ENCODE measurements at places on chromosomes 16 and 17.

GRCh38 chr17:81228420-81228819, 5.7 kb upstream of the CEP131 start:
- no peak for DNase-seq

- DNase-seq = no peak
These were observed 2.8 kb upstream of the PVALEF start for GRCh38 chr17:81162491-81162890.

- DNase-seq = no peak
These were observed 5.8 kb upstream of the ADGRG1 start for GRCh38 chr16:57622361-57623250.

DNA sequence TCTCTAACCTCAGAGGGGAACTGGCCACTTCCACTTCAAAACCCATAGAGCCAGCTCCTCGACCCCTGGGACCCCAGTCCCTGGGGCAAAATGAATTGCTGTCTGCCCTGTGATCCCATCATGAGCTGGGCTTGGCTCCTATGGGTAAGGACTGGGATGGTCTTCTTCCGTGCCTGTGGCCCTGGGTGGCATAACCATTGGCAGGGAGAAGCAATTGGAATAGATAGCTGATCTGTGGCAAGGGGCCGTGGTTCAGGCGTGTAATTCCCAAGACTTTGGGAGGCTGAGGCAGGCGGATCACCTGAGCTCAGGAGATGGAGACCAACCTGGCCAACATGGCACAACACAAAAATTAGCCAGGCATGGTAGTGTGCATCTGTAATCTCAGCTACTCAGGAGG, 4.3 kb downstream of the SULT1A2 start:
- no peak for DNase-seq

DNA sequence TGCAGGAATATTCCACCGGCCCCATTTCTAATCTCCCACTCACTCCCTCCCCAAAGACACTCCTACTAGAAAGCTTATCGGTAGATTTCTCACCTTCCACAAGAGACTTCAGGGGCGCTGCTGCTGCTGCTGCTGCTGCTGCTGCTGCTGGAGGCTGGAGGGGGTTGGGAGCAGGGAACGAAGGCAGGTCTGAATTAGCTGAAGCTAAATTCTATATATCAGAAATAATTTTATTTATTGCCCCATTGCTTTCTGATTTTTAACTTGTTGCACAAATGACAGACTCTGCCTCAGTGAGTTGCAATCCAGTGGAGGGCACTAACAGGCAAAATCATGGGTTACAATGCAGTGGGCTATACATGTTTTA, 25.8 kb upstream of the HLF start:
- DNase-seq = no peak

GRCh38 chr16:66306366-66307150, 59.9 kb upstream of the CDH5 start:
- no peak for DNase-seq

DNA sequence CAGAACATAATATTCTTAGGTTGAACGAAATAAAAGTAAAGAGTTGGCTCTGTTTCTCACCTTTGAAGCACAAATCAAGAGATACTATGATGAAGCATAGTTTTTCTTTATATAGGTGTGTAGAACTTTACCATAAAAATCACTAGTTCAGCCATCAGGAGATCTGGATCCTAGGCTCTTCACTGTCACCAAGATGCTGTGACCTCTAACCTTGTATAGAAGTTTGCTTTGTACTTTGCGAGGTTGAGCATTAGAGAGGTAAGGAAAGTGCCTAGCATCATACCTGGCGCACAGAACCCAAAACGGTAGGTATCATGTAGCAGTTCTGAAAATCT, 553 bp upstream of the CDC6 start:
- DNase-seq = no peak

GRCh38 chr16:9297437-9298113, 206.1 kb downstream of the HAPSTR1 start:
- no peak for DNase-seq

- no peak for DNase-seq
These were observed 51.6 kb downstream of the N4BP1 start for GRCh38 chr16:48558371-48558841.

DNA sequence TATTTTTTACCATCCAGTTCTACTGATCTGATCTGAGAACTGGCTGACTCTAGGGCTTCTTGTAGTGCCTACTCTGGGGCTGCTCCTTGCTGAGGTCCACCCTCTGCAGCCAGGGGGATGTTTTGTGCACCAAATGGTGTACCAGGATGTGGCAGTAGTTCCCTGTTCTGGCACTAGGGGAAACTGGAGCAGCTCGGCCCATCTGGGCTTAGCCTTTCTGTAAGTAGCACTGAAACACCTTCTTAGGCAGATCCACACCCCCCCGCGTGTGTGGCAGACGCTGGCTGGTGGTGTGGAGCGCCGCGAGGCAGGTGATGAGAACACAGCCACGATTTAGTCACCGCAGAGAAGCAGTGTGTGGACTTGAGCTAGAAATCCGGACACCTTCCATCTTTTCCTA, 17.0 kb downstream of the DUSP14 start:
- no peak for DNase-seq

GRCh38 chr16:10465821-10466220, 80.0 kb downstream of the ATF7IP2 start:
- no peak for DNase-seq

DNA sequence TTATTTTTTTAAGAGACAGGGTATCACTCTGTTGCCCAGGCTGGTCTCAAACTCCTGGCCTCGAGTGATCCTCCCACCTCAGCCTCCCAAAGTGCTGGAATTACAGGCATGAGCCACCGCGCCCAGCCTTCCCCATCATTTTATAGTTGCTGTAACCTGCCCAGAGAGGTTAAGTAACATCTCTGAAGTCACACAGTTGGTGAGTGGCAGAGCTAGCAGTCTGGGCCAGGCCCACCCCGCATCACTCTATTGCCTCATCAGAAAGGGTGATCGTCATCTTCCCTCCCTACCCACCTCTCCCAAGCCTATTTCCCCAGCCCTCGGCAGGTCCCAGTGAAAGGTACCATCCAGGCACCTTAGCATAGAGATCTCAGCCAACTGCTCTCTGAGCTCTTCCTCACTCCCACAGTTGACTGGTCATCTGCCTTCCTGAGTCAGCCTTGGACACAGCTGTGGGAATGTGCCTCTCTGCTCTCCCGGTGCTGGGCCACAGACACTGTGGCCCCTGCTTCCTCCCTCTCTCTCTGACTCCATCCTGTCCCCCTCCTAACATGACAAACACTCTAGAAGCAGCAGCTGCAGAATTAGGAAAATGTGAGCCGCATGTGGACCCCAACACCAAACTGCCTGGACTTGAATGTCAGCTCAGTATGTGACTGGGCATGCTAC, 57.1 kb downstream of the SCNN1B start:
- no peak for DNase-seq

- DNase-seq = no peak
These were observed 10.0 kb upstream of the COPRS start for GRCh38 chr17:31869031-31869430.

DNA sequence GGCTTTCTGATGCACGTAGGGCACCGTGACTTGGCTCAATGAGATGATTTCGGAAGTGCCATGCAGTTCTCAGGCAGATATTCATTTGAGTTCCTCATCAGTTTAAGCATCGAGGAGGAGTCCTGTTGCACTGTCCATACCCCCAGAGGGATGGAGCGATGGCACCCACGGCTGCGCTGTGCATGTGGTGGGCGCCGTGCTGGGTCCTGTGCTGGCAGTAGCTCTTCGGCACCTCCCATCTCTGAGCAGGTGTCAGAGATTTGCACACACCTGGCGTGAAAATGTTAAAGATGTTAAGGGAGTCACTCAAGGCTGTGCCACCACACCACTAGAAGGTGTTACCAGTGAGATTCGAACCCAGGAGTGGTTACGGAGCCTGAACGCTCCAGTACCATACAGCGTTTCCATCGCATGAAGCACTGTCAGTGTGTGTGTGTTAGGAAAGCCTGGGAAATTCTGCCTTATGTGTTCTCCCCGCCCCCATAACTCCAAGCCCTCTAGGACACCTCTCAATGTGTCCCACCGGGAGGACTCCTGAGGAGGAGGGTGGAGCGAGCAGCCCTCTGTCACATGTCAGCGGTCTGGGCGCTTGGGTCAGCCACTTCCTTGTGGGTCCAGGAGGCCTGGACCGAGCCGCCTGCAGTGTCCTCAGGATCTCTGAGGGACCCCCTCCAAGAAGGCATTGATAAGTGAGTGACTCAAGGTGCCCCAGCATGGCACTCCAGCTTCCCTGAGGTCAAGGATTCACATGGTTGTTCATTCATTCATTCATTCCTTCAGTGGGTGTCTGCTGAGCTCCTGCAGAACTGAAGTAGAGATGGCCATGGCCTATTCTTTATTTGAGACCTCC, 3.8 kb downstream of the MRC2 start:
- no peak for DNase-seq

- no peak for DNase-seq
These were observed 1.2 kb downstream of the EPN3 start for GRCh38 chr17:50533720-50534148.

- DNase-seq = no peak
These were observed 140.0 kb downstream of the CHD9NB start for GRCh38 chr16:52912565-52913173.

- DNase-seq = no peak
These were observed 4.4 kb upstream of the OR1F1 start for GRCh38 chr16:3183445-3184139.

DNA sequence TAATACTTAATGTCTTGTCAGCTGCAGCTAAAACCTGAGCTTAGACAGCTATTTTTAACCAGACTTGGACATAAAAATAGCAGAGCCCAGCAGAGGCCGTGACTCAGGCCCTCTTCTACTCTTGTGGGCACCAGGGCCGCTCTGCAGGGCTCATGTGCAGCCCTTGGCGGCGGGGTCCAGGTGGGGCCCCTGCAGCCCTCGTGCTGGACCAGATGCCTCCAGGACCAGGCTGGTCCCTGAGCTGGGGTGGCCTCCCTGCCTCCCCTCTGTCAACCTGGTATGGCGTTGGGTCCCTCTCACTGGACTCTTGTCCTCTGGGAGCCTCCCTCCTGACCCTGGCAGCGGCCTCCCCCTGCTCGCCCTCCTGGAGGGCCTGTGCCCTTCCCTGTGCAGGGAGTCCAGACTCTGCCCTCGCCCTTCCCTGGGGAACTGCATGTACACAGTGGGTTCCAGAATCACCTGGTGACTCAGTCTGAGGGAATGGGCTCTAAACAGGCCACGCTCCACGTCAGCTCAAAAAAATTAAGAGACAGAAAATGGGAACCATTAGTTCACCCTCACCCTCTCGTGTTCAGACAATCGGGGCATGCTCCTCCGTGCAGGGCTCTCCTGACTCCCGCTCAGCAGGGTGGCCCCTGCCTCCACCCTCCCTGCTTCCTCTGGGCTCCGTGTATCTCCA, 9.7 kb downstream of the CDK5R1 start:
- DNase-seq = no peak

- DNase-seq = no peak
These were observed 24.9 kb upstream of the RHOT1 start for GRCh38 chr17:32117399-32117798.

GRCh38 chr17:43434902-43435319, 36.1 kb downstream of the ARL4D start:
- no peak for DNase-seq

- no peak for DNase-seq
These were observed 69.6 kb upstream of the MRTFB start for GRCh38 chr16:14001521-14001920.

DNA sequence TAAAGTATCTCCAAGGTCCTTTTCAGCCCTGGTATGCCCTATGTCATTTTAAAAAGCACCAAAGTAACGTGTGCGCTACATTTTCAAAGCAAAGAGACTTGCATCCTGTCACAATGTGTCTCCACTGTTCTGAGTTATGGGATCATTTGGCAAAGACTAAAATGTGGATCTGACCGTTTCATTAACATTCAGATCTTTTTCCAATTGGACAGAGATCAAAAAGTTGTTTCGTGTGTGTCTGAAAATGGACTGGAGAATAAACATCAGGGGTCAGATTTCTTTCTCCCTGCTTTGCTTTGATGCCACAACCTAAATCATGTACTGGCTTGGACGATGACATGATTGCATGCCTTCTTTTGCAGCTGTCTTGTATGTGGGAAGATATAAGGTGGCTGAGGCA, 136.0 kb upstream of the NOG start:
- no peak for DNase-seq

DNA sequence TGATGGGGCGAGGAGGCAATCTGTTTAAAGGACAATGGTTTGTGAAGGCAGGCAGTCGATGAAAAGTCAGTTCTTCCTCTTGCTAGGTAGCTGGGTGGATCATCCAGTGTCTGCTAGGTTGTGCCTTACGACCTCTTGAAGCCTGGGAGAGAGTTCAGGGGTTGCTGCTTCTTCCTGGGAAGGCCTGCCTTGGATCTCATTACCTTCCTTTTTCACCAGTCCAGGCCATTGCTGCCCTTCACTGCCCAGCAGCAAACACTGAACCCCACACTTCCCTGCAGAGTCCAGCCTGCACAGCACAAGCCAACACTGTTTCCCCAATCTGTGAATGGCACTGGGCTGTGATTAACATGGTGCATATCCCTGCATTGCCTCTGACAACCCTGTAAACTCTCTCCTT, 24.7 kb downstream of the HS3ST2 start:
- no peak for DNase-seq

- no peak for DNase-seq
These were observed 23.1 kb downstream of the STAT5A start for GRCh38 chr17:42311240-42312034.

DNA sequence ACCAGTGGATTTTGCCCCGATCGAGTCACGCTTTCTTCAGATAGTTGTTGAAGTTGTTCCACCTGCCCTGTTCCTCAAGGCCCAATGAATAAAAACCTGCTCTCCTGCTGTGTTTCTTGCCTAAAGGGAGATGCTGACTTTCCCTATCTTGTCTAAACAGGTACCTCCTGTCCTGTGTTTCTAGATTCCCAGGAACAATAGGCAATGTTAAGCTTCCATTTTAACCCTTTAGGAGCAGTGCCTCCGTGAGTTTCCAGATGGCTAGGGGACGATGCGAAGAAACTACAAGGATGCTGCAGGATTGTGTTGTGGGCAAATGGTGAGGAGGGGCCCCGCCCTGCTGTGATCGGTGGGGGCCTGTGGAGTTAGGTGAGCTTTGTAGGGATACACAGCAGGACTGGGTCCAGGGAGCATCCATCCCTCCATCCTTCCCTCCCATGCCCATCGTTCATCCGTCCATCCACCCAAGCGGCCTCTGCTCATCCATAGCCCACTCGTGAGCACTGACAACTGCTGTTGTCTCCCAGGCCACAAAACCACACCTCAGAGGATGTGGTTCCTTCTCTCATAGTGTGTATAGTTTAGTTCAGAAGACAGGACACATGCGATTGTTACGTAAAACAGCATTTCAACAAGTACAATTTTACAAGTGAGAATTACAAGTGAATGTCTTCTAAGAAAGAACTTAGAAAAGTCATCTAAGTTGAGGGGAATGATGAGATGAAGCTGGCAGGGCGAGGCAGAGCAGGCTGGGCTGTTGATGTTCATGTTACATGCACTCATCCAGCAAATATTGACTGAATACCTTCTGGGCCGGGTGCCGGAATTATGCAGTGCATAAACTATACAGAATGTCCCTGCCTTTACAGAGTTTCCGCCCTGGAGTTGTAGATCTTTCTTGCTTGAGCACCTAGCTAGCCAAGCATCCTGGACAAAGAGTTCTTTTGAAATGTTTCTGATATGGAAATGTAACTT, 5.2 kb downstream of the ARSG start:
- no peak for DNase-seq

- no peak for DNase-seq
These were observed 10.5 kb upstream of the TIMP2 start for GRCh38 chr17:78935419-78936323.
